ENCODE measurements at places on chromosomes 5 and 9. TPM values are rescaled to one million over a fixed set of nuclear protein-coding genes. Genes with fewer than 3 reads are reported as not detected.

Gene RLN2
- not detected for total RNA-seq

Gene ENTREP1
- total RNA-seq, result 1.1 TPM

Gene CD274
- 2.5 TPM for total RNA-seq

Gene IFNB1
- not detected for total RNA-seq

Gene CHSY3
- 2.3 TPM for total RNA-seq

Gene UBE2QL1
- not detected for total RNA-seq

Gene PCAT7
- 3.8 TPM for total RNA-seq

Gene DMRT3
- not detected for total RNA-seq

Gene PAXX
- total RNA-seq, result 89.0 TPM

Gene IDNK
- total RNA-seq, result 3.3 TPM

Gene UGT3A1
- total RNA-seq, result not detected

Gene CNTNAP3
- 14.8 TPM for total RNA-seq

Gene BTNL8
- total RNA-seq, result not detected

Gene ALAD
- total RNA-seq, result 14.0 TPM

Gene CCIN
- 0.20 TPM for total RNA-seq

GRCh38 chr5:32323741-32324140 is 11.0 kb upstream of the MTMR12 start:
- no peak for DNase-seq

DNA sequence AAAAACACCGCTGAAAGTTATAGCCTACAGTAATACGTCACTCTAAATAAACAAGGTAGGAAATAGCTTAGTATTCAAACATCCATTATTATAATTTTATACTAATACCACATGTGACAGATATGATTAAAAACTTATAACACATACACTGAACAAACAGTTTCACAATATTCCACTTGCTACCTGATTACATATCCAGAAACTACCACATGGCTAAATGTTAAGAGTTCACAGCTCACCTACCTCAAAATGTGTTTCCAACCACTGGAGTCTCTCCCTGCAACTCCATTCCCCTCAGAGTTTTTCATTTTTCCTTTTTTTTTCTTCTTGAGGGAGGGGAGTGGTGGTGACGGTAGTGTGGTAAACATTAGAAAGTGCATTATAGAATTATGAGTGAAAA is 12.1 kb downstream of the RICTOR start:
- no peak for DNase-seq

DNA sequence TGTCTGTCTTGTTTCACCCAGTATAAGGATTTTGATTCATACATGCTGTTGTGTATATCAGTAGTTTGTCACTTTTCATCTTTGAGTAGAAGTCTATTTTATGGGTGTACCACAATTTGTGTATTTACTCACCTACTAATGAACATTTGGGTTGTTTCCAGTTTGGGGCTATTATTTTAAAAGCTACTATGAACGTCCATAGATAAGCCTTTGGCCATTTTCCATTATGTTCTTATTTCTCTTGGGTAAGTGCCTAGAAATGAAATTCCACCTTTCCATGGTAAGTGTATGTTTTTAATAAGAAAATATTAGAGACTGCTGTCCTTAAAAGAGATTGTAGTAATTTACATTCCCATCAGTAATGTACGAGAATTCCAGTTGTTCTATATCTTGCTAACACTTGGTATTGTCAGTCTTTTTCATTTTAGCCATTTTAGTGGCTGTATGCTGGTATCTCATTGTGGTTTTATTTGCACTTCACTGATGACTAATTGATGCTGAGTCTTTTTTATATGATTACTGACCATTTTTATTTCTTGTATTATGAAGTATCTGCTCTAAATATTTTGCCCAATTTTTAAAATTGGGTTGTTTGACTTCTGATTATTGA is 17.9 kb upstream of the PDE8B start:
- DNase-seq, result no peak

- DNase-seq, result no peak
Observed at GRCh38 chr5:74166064-74166463, 474.5 kb downstream of the ENC1 start.

- no peak for DNase-seq
Observed at GRCh38 chr5:161847941-161848391, at the start of gene GABRA1. TSS of gene GABRA1 (plus strand) at chr5:161848120. CDS start at chr5:161850811, 2,691 bp downstream.

- no peak for DNase-seq
Observed at GRCh38 chr9:128374221-128374675, 3.1 kb downstream of the URM1 start.

DNA sequence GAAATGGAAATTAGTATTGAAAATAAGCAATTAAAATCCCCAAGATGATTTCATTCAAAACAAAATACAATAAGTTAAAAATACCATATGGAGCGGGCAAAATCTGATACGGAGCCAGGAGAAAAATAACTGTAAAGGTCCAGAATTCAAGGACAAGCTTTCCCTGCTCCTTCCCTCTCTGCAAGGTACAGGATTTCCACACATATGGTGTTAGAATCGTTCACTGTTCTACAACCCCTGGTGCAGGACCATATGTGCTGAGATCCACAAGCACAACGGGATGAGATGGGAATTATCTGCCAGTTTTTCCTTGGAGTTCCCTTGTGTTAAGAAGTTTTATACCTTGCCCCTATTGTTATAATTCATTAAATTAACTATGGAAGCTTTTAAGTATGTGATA is 94.7 kb upstream of the DMAC1 start:
- no peak for DNase-seq

- no peak for DNase-seq
Observed at GRCh38 chr9:21668516-21668915, 133.9 kb upstream of the MTAP start.

DNA sequence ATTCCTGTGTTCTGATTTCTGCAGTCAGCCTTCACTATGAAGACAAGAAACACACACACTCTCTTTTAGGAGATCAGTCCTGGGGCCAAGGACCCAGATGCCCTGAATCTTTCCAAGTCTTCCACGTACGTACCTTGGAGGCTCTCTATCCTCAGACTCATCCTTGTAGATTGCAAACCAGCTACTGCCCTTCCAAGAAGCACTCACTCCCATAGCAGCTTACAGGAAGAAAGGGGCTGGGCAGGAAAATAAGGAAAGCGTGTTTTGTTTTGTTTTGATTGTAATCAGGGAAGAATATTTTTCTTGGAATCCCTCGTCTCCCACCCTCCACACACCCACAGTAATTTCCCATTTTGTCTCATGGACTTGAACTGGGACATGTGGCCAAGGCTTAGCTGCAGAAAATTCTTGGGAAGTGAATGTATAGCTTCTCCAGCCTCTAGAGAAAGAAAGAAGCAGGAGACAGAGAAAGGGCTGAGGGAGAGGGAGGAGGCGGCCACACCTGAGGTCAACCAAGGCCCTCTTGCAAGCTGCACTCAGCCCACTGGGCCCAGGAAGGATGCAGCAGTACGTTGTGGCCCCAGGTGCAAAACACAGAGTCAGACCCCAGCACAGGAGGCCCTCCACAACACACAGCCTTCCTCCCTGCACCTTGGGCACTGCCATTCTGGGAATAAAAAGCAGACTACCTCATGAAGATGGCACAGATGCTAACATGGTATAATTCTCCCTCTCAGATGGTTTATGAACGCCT is 29.9 kb downstream of the IRX2 start:
- no peak for DNase-seq

GRCh38 chr5:158313027-158313732 is 454.2 kb upstream of the CLINT1 start:
- DNase-seq, result no peak

GRCh38 chr5:16411235-16411634 is 54.4 kb downstream of the ZNF622 start:
- no peak for DNase-seq

DNA sequence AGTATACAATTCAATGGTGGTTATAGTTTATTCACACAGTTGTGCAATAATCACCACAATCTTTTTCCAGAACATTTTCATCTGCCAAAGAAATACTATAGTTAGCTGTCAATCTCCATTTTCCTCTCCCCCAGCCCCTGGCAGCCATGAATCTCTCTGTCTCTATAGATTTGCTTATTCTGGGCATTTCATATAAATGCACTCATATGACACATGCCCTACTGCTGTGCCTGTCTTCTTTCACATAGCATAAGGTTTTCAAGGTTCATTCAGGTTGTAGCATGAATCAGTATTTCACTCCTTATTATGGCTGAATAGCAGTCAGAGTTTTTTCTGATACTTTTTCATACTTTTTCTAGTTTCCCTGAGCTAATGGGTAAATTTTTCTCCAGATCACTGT is 127.6 kb downstream of the HSPA4 start:
- no peak for DNase-seq

- no peak for DNase-seq
Observed at GRCh38 chr5:143230676-143230996, 172.8 kb downstream of the NR3C1 start.

DNA sequence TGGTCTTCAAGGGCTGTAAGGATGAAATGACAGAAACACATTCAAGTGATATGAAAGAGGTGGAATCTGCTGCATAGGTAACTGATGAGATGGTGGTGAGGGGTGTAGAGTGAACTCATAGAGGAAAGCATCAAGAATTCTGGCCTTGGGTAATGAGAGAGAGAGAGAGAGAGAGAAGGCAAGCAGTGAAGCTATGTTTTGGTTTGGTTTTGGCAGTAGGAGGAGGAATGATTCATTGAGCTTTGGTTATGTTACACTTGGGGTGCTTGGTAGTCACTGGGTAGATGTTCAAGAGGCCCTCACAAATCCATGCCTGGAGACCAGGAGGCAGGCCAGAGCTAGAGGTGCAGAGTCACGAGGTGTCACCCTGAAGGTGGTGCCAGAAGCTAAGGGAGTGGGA is 89.5 kb downstream of the EGFLAM start:
- no peak for DNase-seq

- DNase-seq, result no peak
Observed at GRCh38 chr9:5515261-5515650, 4.9 kb downstream of the PDCD1LG2 start.

DNA sequence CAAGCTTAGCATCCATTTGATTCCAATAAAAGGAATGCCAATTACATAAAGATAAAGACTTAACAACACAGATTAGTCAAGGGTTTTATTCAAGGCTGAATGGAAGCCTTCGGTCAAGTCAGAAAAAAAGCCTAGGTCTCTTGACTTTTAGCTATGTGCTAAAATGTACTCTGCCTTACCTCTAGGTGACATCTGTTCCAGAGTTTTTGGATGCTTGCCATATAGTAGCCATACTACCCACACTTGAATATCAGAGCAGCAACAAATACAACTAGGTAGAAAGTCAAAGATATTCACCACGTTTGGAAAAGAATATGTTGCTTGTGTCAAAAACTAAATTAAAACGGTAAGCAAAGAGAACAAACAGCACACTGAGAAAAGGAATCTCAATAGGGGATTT is 484.7 kb downstream of the ELAVL2 start:
- no peak for DNase-seq

GRCh38 chr9:125646621-125647100 is 60.3 kb downstream of the MAPKAP1 start:
- DNase-seq, result no peak

DNA sequence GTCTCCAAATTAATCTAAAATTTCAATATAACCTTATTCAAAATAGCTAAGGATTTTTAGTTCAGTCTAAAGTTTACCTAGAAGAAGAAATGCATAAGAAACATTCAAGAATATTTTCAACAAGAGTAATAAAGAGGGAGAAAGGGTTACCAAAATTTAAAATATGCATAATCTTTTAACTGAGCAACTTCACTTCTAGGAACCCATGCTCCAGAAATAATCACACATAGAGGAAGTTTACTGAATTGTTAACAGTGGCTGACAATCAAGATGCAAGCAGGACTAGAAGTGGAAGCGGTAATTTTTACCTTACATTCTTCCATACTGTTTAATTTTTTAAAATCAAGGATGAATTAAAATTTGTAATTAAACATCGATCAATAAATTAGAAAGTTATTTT is 1.9 kb downstream of the PJA2 start:
- DNase-seq, result no peak

- peak; percentile 18 for DNase-seq
Observed at GRCh38 chr5:86971034-86971571, 296.6 kb upstream of the RASA1 start.

DNA sequence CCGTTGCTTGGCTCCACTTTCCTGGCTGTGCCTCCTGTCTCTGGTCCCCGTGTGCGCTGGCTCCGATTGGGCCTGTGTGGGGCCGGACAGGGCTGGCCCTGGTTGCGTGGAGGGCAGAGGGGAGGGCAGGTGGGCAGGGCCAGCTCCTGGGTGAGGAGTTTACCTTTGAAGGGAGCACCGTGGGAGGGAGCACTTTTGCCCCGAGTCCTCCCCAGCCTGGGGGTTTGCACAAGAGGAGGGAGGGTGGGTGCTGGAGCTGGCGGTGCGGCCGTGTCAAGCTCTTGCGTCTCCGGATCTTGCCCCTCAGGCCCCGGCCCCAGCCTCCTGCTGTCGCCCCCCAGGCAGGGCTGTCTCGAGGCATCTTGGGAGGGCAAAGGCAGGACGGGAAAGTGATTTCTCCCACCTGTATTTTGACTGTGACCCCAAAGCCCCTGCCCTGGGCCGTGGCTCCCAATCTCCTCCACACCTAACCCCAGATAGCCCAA is 48.3 kb upstream of the EXOC3 start:
- no peak for DNase-seq

DNA sequence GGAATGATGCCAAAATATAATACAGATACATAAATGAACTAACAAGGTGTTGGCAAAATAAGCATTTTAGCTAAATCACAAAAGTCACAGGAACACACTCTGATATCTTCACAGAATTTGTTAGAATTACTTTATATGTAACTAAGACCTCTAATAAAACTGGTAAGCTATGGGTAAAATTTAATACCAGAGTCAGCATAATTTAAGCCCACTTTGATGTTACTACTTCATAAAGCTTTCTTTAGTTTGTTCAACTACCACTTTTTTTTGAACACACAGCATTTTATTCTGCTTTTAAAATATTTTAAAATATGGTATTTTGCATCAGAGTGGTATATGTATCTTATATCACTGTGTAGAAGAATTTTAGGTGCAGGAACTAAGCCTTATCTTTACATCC is 19.9 kb downstream of the PAIP1 start:
- DNase-seq, result no peak

- no peak for DNase-seq
Observed at GRCh38 chr5:86981898-86982297, 285.8 kb upstream of the RASA1 start.

- DNase-seq, result no peak
Observed at GRCh38 chr5:67133217-67133616, 63.4 kb downstream of the CD180 start.

- DNase-seq, result no peak
Observed at GRCh38 chr9:94906713-94907112, 180.2 kb downstream of the AOPEP start.

DNA sequence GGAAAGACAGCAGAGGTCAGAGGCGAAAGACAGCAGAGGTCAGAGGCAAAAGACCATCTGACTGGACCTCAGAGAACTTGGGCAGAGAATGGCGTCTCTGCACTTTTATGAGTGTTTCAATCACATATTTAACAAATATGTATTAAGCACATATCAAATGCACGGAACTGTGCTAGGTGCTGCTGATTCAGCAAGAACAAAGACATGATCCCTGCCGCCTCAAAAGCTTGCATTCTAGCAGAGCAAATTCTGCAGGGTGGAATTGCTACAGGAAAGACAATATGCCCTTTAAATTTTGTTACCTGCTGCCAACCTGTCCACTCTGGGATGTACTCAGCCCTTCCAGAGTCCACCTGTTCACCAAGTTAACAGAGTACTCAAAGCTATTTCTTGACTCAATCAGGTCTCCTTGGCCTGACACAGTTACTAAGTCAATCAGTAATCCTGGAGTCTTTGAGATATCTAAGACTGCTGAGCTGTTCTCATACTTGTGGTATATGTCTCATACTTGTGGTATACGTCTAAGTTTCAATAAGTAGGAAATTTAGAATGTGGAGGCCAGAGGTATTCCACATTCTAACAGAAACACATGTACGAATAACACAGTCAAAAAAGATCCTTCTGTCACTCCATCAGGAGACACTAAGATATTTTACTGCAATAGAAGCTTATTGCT is 131.8 kb downstream of the GNAQ start:
- DNase-seq, result no peak

- no peak for DNase-seq
Observed at GRCh38 chr5:143229896-143230675, 173.4 kb downstream of the NR3C1 start.

All from HCT116 (cell line).